ENCODE measurements at places on chromosomes 12 and 14.

- no peak for DNase-seq
These were observed 155.5 kb upstream of the KRR1 start for GRCh38 chr12:75666939-75667334.

GRCh38 chr12:97567619-97568110, 105.1 kb downstream of the RMST start:
- no peak for DNase-seq

- DNase-seq = no peak
These were observed 2.1 kb upstream of the PTPRQ start for GRCh38 chr12:80441921-80442320.

- DNase-seq = no peak
These were observed 156.4 kb downstream of the ESR2 start for GRCh38 chr14:64137657-64138290.

- no peak for DNase-seq
These were observed 57.0 kb downstream of the MON2 start for GRCh38 chr12:62523619-62524018.

DNA sequence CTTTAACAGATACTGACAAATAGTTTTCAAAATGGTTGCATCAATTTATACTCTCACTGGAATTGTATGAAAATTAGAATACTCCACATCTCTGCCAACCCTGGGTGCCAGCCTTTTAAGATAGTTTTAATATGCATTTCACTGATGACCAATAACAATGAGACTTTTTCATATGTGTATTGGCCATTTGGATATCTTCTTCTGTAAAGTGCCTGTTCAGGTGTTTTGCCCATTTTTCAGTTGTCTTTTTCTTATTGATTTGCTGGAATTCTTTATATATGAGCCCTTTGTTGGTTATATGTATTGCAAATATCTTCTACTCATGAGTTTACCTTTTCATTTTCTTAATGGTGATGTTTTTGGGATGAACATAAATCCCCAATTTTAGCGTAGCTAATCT, 16.7 kb upstream of the RNU6-7 start:
- no peak for DNase-seq

DNA sequence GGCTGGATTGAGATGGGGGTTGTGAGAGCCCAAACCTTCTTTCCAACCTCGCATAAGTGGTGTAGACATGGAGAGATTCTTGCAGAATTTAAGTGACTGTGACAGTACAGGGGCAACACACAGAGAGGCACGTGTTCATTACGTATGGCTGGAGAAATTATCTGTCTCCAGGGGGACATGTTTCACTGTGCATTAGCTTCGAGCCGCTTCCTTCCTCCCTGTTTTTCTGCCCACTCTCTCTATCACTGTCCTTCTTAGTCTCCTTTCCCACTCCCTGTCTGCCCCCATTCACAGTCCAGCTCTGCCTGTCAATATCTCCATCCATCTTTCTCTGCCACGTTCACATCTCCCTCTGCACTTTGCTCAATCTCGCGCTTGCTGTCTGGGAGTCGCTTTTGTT, 11.5 kb upstream of the C14orf93 start:
- no peak for DNase-seq

GRCh38 chr14:57712102-57712501, 153.8 kb downstream of the SLC35F4 start:
- no peak for DNase-seq

- DNase-seq = no peak
These were observed 129.3 kb downstream of the HMGA2 start for GRCh38 chr12:65953631-65954030.

- DNase-seq = no peak
These were observed 13.0 kb downstream of the SLC25A3 start for GRCh38 chr12:98606359-98606988.

DNA sequence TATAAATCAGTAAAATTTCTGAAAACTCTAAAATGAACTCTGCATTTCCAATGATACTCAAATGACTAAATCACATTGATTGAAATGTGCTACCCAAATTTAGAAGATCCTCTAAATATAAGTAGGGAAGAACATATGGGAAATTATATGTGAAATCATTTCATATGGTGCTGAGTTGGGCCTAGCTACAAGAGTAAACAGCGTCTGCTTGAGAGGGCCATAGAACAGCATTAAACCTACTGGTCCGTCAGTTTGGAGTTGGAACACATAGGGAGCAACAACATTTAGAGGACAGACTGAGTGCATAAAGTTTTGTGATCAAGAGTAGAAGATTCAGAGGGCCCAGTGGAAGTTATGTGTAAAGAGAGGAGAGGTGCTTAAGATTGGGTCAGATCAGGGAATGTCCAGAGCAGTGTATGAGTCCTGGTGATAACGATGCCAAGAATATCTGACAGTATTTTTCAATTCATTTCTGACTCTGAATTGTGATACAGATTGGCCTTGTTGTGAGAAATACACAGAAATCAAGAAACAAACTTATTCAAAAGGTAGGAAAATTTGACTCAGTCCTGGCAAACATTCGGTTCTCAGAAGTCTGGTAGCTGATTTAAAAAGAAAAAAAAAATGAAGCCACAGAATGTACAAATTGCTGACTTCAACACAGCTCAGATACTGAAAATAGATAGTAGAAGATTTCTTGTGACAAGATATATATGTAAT, 362.2 kb downstream of the CCDC91 start:
- DNase-seq = no peak

DNA sequence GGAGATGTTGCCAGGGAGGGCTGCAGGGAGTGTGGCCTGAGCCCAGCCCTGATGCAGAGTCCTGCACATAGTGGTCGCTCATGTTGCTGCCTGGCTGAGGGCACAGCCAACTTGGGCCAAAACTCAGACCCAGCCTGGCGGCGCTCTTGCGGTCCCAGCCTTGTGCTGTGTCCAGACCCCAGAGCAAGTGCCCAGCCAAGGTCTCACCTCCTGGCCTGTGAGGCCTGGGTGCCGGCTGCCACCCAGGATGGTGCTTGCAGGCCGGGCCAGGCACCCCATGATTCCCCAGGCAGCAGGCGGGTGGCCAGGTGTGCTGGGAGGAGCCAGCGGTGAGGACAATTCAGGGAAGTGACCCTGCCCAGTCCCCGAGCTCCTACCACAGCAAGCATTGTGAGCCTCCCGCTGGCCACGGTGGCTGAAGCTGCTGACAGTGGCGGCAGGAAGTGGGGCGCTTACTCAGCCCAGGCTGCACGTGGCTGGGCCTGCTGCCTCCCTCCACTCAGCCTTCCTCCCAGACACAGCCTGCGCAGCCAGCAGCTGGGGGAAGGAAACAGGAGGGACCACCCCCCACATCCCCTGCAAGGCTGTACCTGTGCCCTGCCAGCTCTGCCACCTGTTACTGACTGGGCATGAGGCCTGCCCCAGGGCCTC, 17.7 kb upstream of the PGF start:
- DNase-seq = peak; percentile 20

- no peak for DNase-seq
These were observed 20.8 kb upstream of the CDK17 start for GRCh38 chr12:96421014-96421413.

- no peak for DNase-seq
These were observed 135.9 kb downstream of the DUSP6 start for GRCh38 chr12:89216211-89216952.

- no peak for DNase-seq
These were observed 2.6 kb upstream of the LRRC10 start for GRCh38 chr12:69613351-69613750.

DNA sequence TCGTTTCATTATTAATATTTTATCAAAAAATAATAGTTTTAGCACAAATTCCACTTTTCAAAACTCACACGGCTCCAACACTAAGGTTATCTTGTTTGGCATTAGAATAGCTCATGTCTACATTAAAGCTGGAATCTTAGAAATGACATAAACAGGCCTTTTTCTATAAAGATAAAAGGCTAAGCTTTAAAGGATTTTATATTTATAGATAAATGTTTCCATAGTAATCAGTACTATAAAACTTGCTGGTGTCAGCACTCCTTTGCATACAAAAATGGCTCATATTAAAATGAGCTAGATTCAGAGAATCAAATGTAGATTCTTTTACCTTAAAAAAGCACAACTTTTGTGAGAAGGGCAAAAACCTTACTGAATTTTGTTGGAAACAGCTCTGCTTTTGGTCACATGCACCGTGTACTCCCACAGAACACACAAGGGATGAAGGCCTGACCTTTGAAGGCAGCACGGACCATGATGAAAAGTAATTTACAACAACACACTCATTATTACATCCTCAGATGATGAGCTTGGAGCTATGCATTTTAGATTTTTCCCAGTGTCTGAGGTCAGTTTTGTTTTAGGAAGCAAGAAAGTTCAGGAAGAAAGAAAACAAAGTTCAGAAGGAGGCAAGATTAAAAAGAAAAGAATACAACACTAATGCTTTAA, 202.8 kb downstream of the BCAT1 start:
- no peak for DNase-seq

GRCh38 chr12:27190761-27191160, 53.3 kb upstream of the STK38L start:
- no peak for DNase-seq

DNA sequence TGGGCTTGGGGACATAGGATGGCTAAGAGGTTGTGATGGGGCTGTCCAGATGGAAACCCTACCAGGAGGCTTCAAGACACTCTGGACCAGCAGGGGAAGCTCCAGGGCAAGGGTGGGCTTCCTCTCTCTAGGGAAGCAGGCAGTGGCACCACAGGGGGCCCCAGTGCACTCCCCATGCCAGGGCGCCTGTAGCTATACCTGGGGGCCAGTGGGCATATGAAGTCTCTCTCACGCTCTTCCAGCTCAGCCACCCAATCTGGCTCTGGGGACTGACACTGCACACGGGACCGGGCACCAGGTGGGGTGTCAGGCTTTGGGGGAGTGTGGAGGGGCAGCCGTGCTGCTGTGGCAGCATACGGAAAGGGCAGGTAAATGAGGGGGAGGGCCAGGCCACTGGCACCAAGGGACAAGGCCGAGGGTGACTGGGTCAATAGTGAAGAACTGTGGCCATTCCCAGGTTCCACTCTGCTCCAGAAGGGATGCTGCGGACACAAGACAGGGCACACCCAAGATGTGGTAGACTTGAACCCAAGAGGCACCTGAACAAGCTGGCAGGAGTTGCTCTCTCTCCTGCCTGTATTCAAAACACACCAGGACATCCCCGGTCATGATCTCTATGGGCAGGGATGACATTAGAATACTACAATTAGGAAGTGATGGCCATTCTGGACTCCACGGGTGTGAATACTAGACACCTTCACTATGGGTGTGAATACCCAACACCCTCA, 27.5 kb downstream of the RFLNA start:
- DNase-seq = no peak

- DNase-seq = no peak
These were observed 108.4 kb downstream of the BRMS1L start for GRCh38 chr14:35934499-35934898.

DNA sequence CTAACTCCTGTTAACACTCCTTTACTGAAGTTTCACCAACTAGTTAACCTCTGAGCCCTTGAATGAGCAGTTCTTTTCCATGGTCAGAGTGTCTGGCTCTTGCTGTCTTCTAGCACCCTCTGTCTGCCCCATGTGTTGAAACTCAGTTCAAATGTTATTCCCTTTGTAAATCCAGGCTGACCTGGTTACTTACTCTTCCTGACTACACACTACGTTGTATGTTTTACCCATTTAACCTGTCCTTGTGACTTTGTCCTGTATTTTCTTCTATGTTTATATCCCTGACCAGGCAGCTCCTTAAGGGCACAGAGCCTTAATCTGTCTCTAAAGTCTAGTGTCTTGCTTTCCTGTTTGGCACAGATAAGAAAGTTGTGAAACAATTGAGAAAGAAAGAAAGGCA, 389.0 kb upstream of the RPL10L start:
- DNase-seq = no peak

GRCh38 chr12:46794593-46795190, 31.1 kb downstream of the SLC38A4 start:
- no peak for DNase-seq

DNA sequence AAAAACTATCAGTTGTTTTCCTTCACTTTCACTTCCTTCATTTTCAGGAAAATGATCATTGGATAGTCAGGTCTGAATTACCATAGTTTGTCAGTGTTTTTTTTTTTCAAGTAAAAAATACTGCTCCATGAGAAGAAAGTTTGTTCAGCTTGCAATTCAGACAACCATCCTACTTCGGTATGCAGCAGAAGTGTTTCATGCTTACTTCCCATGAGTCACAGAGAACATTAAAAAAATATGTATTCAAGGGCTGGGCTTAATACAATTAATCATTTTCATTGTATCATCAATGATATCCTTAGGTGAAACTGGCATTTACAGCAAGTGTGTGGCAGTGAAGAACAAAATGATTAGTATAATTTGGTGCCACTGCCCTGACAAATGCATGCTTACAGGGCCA, 21.6 kb downstream of the PYM1 start:
- no peak for DNase-seq

DNA sequence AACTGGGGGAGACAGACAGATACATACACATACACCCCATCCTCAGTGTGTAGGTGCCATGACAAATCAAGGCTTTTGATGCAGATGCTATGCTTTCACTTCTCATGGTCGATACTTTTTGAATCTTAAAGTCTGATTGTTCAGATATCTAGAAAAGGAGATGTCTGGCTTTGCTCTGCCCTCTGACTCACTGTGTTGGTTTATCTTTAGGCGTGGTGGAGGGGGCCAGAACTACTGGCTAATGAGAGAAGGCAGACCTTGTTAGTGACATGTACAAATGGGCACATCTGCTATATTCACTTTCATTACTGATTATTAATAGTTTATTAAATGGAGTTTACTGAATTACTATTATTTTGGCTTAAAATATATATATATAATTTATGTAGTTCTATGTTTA, 444.3 kb upstream of the RGS6 start:
- no peak for DNase-seq

DNA sequence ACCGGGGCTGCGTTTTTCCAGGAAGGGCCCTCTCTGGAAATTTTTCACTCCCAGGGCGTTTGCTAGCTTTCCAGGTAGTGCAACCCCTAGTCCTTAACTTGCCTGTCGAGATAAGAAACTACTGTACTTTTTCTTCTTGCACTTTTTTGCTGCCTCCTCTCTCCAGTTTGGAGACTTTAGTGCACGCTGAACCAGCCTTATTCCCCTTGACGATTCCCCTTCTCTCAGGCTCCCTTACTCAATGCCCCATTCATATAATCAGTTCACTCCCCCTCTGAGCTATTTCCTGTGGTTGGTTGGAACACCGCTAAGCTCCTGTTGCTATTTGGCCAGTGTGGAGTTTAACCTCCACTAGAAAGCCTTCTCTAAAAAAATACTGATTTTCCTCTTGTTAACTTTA, 682 bp downstream of the CREBL2 start:
- no peak for DNase-seq

- DNase-seq = no peak
These were observed 54.2 kb downstream of the PPP1R36 start for GRCh38 chr14:64604001-64604400.

- DNase-seq = no peak
These were observed 18.9 kb downstream of the KIF26A start for GRCh38 chr14:104157016-104157928.

DNA sequence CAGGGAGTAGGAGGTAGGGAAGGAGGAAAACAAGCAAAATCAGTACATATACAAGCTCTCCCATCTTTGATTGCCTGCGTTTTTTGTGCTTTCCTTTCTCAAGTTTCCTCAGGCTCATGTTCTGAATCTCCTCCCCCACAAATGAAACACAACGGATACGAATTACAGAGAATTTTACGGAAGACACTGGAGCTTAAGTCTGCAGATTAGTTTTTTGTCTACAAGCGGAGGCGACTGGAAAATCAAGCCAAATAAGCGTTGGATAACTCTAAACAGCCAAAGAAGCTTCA, 612 bp downstream of the WBP11 start:
- no peak for DNase-seq
